ENCODE measurements at places on chromosomes 12 and 14. TPM values are rescaled to one million over a fixed set of nuclear protein-coding genes. Genes with fewer than 3 reads are reported as not detected.

DNA sequence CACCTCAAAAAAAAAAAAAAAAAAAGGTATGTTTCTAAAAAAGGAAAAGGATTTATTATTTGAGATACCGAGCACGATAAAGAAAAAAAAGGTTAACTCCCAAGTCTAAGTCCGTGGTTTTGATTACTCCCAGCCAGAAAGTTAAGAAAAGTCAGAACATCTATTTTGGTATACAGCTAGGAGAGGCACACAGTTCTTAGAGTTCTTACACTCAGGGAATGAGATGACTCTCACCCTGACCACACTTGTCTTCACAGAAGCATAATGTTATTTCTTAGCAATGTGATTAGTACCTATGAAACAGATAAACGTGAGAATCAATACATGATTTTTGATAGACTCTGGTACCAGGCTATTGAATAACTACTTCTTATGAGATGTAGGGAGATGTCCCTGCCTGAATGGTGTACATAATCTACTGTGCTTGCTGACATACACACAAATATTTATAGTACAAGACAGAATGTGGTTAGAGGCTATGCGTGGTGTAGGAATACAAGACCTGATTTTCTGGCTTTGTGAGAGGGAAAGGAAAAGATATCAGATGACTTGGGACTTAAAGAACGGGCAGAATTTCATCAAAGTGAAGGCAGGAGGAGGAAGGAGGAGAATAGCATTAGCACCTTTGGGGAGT, 31.6 kb downstream of the LIMA1 start:
- ATAC-seq = no peak

DNA sequence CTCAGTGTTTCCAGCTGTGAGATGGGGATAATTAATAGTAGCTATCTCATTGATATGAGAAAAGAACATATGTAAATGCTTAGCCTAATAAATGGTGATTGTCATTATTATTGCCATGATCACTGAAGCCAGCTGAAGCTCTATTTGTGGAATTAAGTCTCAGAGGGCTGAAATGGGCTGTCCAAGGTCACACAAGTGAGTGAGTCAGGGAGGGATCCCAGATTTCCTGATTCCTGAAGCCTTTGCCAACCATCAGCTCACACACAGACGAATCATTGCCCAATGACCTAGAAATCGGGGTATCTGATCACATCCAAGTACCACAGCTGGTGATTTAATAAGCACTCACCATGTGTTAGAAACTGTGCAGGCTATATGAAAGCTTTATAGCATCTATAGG, 21.6 kb upstream of the TMEM229B start:
- ATAC-seq = no peak

- no peak for ATAC-seq
These were observed 646.2 kb upstream of the FOXG1 start for GRCh38 chr14:28120391-28120790.

- ATAC-seq = no peak
These were observed 35.4 kb downstream of the IL31 start for GRCh38 chr12:122138616-122139015.

DNA sequence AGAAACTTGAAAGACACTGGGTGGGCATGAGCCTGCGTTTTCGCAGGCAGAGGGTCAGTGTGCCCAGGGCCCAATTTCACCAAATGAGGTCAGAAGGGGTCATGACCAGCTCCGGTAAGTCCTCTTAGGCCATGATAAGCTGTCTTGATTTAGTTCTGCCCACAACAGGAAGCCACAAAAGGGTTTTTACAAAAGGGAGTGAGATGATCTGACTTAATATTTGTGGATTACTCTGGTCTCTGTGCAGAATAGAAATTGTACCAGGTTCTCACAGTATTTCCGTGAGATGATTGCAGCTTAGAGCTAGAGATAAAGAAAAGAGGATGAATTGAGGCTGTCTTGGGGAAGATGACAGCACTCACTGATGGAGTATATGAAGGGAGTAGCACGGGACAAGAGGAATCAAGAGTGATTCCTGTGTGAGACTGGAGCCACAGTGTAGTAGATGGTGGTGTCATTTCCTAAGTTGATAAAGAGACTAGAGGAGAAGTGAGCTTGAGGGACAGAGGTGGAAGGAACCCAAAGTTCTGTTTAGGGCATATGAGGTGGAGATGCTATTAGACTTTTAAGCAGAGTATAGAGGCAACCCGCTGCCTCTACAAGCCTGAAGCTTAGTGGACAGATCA, 288.3 kb upstream of the AMIGO2 start:
- ATAC-seq = no peak

GRCh38 chr12:55707219-55707671, 459 bp downstream of the ITGA7 start:
- ATAC-seq = no peak

GRCh38 chr14:72946491-72946890, 20.2 kb downstream of the DCAF4 start:
- ATAC-seq = no peak

Gene SPIC
- total RNA-seq = not detected
